Foreskin fibroblast (primary cell): ENCODE measurements at places on chromosomes 13 and 19.
A peak's percentile ranks its signal among the peaks of the same experiment; 100 is the strongest.

DNA sequence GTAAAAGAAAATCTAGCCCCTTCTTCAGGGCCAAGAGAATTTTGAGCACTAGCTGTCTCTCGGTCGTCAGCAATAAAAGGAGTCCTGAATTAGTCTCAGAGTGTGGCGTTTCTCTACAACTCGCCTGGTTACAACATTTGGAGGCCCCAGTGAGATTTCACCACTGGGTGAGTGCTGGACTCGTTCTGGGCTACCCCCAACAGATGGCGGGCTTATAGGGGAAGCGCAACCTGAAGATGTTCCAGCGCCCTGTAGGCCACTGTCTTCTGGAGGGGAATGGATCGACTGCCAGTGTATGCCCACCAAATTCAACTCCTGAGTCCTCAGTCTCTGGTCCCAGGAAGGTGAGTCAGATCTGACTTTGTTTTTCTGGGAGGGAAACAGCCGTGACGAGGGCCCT is 11.7 kb upstream of the ZNF181 start:
- peak; percentile 5 for DNase-seq

DNA sequence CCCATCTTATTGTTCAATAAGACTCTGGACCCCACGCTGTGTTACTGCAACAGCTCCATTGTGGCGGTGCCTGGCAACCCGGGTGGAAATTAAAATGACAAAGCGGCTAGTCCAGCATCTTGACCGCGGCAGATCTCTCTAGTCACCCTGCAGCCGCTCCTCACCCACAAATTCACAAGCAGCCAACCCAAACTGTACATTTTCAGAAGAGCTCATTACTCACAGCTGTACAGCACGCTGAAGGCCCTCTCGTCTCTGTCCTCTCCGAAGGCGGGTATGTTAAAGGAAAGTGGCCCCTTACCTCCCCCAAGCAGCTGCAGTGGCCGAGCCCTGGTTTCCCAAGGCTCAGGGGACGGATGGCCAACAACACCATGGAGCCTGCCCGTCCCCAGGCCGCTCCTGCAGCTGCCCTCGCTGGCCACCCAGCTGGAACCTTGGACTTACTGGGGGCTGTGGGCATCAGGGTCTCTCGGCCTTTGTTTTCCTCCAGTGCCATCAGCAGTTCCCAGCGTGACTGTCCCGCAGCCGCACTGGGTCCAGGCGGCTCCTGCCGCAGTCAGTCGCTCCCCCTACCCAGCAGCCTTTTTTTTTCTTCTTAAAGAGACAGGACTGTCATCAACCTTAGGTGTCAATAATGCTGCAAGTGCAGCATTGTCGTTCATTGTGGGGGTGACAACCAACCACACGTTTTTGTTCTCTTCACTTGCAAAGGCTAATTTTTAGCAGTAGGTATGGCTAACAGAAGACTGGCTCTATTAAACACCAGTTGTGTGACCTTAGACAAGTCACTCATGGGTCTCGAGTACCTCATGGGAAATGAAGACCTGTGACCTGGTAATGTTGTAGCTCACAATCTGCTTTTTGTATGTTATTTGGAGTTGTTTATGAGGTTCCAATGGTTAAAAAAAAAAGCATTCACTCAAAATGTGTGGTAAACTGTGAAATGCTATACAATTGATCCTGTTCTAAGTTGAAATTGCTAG is at the start of gene SACS:
Gene SACS, minus strand, starts transcription at position 532 of the 983 bp plus-strand sequence. CDS start 22,463 bp downstream, outside the sequence.
- DNase-seq = peak; percentile 72

GRCh38 chr13:77789376-77789775 is 91.9 kb downstream of the SLAIN1 start:
- DNase-seq = no peak

DNA sequence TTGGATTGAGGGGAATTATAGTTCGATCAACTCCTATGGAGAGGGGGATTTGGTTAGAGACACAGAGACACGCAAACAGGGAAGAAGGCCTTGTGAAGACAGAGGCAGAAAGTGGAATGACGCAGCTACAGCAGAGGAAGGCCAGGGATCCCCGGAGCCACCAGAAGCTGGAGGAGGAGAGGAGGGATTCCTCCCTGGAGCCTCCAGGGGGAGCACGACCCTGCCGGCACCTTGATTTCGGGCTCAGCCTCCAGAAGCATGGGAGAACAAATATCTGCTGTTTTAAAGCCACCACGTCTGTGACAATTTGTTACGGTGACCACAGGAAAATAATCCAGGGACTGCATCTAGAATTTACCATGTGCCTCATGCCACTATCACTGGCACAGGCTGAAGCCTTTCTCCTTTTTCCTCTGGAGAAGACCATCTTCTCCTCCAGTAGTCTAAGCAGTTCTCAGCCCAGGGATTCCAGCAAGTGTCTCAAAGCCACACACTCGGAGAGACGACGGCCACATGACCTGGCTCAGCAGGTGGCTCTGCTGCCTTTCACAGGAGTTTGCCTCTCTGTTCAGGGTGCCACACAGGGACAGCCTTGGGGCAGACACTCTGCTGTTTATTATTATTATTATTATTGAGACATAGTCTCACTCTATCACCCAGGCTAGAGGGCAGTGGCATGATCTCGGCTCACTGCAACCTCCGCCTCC is 39.9 kb upstream of the CCNE1 start:
- DNase-seq = peak; percentile 79

- no peak for DNase-seq
Observed at GRCh38 chr13:44857061-44857460, 132.2 kb downstream of the NUFIP1 start.

DNA sequence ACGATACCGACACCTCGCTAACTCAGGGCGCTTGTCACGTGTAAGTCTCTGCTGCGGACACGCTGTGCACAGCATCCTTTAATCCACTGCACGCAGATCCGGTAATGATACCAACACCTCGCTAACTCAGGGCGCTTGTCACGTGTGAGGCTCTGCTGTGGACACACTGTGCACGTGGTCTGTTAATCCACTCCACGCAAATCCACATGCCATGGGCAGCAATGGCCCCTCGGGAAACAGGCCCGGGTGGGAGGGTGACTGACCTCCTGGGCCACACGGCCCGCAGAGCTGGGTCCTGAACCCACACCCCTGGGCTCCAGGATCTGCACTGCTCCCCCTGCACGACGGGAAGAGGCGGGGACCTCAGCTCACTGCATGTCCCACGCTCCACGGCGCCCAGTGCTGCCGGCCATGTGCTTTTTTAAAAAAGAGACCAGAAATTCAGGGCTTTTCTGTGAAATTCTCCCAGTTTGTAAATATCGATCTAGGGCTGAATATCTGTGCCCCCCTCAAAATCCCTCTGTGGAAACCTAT is 16.1 kb downstream of the SHC2 start:
- DNase-seq = no peak

GRCh38 chr13:104327211-104327610 is 1261.0 kb upstream of the SLC10A2 start:
- DNase-seq = no peak

GRCh38 chr19:16067205-16067938 is 8.9 kb upstream of the TPM4 start:
- peak; percentile 61 for DNase-seq

- no peak for DNase-seq
Observed at GRCh38 chr19:41123716-41124294, 9.6 kb downstream of the CYP2F1 start.

DNA sequence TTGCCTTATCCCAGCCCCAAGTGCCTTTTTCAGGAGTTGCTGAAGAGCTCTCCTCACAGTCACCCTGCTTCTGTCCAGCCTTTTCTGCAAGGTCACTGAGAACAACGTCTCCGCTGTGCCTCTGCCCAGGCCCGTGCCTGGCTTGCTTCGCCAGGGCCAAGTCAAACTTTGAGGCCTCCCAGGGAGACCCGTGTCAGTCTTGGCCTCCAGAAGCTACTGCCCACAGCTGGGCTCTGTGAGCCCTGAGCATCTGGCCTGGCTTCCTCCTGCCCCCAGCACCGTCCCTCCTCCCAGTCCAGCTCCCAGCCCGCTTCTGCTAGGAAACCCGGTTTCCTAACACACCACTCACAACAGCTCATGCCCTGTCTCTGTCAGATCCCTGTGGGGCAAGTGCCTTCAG is 165.9 kb downstream of the TEX29 start:
- no peak for DNase-seq

GRCh38 chr19:54164369-54165068 is 5.0 kb upstream of the LENG1 start:
- DNase-seq = peak; percentile 67

- no peak for DNase-seq
Observed at GRCh38 chr13:78398743-78399410, 204.5 kb downstream of the POU4F1 start.

DNA sequence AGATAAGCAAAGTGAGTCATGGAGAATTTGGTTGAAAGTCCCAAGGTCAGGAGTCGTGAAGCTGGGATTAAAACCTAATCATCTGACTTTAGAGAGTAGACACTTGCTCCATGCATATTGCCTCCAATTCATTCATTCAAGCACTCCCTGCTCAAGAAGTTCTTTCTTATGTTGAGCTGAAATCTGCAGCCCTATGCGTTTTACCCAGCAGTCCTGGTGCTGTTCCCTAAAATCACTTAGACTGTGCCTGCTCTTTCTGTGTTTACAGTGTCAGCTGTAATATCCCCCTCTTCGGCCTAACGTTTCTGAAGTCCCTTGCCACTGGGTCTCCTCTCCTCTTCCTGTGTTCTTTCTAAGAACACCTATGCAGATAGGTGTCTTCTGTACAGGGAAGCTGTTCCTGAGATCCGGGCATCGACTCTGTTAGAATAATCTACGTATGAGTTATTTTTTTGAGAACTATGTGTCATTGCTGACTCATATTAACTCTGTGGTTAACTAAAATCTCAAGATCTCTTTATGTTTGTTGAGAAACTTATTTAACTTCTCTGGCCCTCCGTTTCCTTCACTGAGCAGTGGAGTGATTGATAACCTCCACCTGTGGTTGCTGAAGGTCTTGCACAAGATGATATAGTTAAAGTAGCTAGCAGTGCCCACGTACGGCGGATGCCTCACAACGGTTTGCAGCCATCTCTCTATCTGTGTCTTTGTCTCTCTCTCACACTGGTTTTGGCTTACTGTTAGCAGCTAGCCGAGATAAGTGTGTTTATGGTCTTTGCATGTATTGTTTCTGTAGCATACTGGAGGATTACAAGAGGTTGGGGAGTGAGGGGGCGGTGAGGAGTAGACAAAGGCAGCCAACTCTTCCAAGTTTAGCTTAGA is 4.7 kb downstream of the ALOX5AP start:
- no peak for DNase-seq

DNA sequence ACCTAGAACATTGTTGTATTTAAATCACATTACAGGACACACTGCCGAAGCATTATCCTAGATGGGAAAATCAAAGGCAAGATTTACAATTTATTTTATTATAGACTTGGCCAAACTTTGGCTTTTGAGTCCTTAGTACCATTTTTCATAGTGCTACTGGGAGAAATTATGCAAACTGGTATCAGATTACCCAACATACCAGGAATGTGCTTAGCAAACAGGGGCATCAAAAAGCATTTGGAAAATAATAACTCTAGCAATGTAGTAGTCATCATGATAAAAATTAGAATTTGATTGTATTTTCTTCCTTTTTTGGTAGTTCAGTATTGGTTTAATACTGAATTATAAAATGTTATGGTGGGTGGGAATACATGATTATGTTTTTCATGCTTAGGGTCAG is 34.0 kb downstream of the GPC6 start:
- DNase-seq = peak; percentile 36

- DNase-seq = peak; percentile 76
Observed at GRCh38 chr13:79775830-79776229, 294.9 kb downstream of the NDFIP2 start.

GRCh38 chr19:34502582-34503411 is 21.2 kb downstream of the WTIP start:
- peak; percentile 39 for DNase-seq

DNA sequence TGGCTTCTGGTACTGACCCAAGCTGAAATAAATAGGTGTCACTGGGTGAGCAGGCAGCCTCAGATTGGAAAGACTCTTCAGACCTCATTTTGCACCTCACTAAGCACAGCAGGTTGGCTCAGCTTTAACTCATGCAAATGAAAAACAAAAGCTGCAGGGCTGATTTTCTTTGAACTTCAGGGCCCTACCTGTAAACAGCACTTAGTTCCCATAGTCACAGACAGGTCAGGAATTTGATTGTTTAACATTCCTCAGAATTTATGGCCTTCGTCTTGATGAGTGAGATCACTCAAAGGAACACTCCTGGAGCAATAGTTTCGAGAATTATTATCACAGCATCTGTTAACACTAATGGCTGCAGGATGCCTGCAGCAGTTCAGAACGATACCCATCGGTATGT is 718.5 kb downstream of the EFNB2 start:
- DNase-seq = no peak

- DNase-seq = no peak
Observed at GRCh38 chr19:11115042-11115441, 25.8 kb downstream of the LDLR start.

DNA sequence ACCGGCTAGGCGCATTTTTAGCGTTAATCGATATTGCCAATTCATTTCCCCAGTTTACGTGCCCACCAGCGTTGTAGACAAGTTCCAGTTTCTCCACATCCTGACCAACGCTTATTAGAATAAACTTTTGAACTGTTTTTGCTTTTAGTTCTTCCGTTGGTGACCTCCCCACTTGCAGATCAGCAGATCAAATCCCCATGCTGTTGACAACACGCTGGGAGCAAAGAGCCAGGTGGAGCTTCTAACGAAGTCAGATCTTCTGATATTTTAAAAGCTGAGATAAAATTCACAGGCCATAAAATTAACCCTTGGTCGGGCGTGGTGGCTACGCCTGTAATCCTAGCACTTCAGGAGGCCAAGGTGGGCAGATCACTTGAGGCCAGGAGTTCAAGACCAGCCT is 21.2 kb downstream of the RCN3 start:
- DNase-seq = no peak

DNA sequence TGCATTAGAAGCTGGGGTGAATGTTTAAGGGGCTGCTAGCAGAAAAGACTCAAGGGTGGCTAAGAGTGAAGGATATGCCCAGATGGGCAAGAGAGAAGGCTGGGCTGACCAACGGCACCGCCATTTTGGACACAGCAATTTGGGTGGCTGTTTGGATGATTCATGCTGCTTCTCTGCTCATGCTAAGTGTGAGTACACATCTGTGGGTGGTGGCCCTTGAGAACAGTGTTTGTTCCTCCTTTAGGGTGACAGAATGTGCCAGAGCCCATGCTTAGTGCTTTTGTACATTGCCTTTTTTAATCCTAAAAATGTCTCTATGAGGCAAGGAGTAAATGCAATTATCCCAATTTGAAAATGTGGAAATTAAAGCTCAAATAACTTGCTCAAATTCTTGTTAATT is 9.8 kb downstream of the CBY2 start:
- DNase-seq = no peak

- no peak for DNase-seq
Observed at GRCh38 chr19:3908266-3909054, 24.4 kb upstream of the NMRK2 start.

- no peak for DNase-seq
Observed at GRCh38 chr13:111323950-111324651, 3.7 kb downstream of the TEX29 start.

- DNase-seq = no peak
Observed at GRCh38 chr19:45283443-45284033, 32.5 kb downstream of the MARK4 start.
